ENCODE measurements at places on chromosomes 16 and 17.

DNA sequence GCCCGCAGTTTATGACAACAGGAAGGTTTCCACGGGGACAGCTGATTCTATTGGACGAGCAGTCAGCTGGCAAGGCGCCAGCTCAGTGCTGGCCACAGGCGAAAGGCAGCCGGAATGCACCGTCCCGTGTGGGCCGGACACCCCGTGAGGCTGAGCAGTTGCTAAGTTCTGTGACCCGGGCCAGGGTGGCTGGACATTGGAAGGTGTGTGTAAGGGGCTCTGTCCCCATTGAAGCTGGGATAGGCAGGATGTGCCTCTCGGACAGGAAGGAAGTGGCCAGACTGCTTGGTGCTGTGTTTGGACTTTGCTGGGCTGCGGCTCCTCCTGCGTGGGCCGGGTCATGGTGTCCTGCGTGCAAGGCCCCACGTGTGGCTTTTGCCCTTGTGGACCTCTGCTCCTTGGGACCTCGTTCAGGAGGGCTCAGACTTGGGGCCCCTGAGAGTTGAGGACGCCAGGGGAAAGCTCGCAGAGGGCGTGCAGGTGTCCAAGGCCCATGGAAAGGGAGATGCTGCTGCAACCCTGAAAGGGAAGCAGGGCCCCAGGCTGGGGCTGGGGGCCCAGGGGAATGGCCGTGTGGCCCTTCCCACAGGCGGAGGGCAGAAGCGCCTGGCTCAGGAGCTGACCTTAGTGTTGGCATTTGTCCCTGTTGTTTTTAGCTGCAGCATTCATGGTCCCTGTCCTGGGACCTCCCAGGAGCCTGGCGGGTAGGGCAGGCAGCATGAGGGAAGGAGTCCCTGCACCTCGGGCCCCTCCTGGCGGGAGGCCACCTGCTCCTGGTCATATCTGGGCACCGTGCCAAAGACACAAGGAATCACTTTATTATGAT is 10.0 kb downstream of the BAIAP2 start:
- peak; percentile 21 for DNase-seq

DNA sequence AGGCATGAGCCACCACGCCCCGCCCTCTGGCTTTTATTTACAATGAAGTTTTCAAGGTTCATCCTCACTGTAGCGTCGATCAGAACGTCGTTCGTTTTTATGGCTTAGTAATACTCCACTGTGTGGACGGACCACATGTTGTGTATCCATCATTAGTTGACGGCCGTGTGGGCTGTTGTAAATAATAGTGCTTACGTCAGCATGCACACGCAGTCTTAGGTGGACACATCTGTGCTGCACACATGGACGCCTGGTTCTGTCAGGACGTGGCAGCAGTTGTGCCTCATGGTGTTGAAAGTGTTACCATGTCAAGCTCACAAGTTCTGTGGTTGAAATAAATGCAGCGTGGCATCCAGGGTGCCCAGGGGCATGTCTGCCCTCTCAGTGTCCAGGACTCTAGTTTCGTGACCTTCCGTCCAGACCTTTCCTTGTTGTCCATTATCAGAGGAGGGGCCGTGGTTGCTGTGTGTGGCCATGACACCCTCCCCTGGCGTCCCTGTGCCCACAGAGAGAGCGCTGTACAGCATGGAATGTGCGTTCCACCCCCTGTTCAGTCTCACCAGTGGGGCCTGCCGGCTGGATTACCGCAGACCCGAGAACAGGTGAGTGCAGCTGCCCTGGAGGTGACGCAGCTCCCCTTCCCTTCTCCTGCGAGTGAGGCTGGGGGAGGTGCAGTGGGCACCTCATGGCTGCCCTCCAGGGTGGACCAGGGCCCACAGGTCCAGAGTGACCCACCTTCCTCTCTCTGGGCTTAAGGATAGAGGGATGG is 22.3 kb downstream of the TCF25 start:
- DNase-seq = no peak

DNA sequence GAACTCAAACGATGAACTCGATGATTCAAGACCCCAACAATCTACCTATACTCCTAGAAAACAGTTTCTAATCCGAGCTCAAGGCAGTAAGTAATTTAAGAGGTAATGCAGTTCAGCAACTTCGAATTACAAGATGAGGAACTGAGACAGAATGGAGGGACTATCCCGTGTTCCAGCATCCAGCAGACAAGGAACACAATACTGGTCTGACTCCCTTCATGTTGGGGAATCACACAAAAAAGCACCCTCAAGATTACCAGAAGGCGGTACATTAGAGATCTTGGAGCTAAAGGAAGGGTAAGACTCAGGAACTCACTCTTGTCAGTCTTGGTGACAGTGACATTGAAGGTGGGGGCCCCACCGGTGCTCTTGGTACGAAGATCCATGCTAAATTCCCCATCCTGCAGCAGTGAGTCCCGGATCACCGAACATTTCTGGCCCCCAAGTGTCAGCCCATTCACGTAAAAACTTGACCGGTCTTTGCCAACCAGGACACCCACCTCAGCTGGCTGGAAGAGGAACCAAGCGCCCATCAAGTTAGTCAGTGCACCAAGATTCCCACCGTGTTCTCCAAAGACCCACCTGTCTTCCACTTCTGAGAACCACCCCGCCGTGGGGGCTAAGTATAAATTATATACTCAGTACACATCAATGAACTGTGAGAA is 1.9 kb downstream of the PFN1 start:
- no peak for DNase-seq

GRCh38 chr17:72236980-72237633 is 116.3 kb downstream of the SOX9 start:
- peak; percentile 92 for DNase-seq

- DNase-seq = no peak
These were observed 134.5 kb upstream of the IRX5 start for GRCh38 chr16:54796211-54796610.

GRCh38 chr17:67629971-67630320 is 87.8 kb upstream of the NOL11 start:
- DNase-seq = peak; percentile 49

DNA sequence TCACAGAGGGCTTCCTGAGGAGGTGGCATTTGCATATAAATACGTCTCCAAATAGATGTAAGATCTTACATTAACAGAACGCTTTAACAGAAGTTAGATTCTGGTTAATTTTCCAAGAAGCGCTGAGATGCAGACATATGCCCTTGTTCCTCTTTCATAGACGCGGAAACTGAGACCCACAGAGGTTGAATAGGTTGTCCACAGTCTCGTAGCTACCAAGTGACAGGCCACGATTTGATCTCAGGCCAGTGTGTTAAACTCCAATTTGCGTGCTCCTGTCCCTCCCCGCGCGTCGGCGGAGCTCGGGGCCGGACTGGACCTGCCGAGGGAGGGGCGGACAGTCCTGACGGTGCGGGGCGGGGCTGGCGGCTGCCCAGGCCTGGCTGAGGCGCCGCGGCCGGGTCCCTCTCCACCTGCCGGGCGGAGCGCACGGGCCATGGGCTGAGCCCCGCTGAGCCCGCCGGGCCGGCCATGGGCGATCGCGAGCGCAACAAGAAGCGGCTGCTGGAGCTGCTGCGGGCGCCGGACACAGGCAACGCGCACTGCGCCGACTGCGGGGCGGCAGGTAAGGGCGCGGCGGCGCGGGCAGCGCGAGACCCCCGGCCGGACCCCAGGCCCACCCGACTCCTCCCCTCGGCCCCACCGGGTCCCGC is at the start of gene ADAP2:
TSS of gene ADAP2 (plus strand) at position 402 of the 653 bp plus-strand sequence. CDS start at position 472, 70 bp downstream.
- peak; percentile 70 for DNase-seq

DNA sequence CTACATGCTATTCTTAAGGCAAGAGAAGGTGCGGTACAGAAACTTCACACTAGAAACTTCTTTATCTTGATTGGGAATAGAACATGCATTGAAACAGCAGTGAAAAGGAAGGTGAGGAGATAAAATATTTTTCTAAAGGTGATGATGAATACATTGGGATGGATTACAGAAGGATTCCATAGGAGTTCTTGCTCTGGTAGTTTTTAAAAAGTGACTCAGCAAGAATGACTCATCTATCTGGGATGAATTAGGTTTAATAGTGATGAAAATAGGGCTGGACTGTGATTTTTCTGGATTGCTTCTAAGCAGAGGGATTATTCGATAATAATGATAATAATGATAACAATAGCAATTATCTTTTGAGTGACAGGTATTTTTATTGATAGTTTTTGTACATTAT is 65.6 kb upstream of the HS3ST4 start:
- no peak for DNase-seq

DNA sequence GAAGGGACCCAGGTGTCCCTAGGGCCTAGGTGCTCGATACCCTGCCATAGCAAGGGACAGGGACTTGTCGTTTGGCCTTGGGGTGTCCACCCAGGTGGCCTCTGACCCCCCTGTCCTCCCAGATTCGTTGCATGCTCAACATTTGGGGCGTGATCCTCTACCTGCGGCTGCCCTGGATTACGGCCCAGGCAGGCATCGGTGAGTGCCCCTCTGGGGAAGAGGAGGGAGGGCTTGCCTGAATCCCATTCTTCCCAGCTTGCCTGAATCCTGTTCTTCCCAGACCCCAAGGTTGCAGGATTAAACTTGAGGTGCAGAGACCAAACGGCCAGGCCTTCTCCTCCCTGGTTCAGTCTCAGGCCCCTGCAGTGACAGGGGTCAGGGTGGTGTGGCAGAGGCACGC is 3.2 kb downstream of the SLC12A3 start:
- DNase-seq = no peak

DNA sequence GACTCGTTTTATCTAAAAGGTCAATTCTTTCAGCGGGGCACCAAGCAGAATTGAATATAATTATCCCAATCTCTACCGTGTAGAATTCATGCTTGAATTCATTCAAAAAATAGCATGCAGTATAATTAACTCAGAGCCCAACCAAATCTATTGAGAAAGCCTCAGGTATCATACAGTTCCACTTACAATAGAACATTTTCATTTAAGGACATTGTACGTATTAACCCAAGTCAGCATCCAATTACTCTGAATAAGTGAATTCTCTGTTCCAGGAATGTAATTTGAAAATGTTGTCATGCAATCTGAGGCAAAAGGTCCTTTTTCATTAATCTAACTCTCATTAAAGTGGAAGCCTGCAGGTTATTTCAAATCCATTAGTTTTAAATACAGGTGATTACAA is 78.5 kb downstream of the SALL1 start:
- no peak for DNase-seq

DNA sequence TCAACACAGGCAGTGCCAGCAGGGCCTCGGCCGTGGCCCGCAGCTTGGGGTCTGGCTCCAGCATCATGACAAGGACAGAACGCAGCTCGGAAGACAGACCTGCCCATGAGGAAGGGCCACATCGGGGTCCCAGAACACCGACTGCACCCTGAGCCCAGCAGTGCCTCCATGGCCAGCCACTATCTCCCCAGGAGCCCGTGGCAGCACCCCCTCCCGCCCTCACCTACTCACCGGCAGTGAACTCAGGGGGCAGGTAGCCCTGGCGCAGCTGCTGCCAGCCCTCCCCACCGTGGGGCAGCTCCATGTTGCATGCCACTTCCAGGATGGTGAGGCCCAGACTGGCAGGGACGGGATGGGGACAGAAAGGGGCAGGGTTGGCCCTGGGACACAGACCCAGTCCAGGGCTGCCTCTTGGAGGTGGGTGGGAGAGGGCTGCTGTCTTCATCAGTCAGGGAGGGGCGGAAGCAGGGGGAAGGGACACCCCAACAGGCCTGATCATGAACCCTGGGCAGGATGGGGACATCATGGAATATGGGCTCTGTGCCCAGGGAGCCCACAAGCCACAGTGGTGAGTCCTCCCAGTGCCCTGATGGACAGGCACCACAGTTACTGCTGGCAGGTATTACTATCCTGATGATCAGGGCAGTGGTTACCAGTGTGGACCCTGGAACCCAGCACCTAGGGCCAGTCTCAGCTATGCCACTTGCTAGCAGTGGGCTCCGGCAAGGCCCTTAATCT is 5.3 kb downstream of the PAQR4 start:
- no peak for DNase-seq

DNA sequence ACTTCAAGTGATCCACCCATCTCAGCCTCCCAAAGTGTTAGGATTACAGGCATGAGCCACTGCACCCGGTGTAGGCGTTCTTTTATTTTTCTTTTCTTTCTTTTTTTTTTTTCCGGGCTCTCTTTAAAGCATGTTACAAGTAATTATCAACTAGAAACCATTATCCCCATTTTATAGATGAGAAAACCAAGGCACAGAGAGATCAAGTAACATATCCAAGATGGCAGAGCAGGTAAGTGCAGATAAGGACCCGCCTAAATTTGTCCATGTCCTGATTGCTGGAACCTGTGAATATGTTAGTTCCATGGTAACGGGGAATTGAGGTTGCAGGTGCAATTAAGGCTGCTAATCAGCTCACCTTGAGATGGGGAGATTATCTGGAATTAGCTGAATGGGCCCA is 54.4 kb downstream of the MFSD11 start:
- DNase-seq = no peak

DNA sequence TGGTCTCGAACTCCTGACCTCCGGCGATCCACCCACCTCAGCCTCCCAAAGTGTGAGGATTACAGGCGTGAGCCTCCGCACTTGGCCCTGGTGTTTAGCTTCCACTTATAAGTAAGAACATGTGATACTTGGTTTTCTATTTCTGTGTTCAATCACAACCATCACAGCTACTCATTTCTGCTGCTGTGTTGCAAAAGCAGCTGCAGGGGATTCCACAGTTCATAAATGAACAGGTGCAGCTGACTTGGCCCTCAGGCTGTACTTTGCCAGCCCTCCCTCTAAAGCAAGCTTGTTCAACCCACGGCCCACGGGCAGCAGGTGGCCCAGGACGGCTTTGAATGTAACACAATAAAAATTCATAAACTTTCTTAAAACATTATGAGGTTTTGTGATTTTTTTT is 79.2 kb downstream of the SLC39A11 start:
- DNase-seq = no peak

GRCh38 chr17:28956112-28956511 is 4.8 kb upstream of the PHF12 start:
- DNase-seq = no peak

DNA sequence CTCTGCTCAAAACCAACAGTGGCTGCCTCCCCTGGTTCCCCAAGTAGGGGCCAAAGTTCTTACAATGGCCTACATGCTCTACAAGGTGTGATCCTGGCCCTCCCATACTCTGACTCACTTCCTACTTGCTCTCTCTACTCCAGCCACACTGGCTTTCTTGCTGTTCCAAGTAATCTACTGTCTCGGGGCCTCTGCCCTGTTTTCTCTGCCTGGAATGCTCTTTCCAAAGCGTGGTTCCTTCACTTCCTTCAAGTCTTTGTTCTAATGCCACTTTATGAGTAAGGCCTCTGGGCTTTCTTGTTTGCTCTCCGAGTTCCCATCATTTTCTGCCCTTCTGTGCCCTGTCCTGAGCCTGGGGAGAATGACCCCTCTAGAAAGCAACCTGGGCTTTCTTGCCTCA is 4.1 kb upstream of the CDH3 start:
- DNase-seq = no peak

GRCh38 chr16:88050952-88051660 is 99.9 kb downstream of the BANP start:
- DNase-seq = no peak

- no peak for DNase-seq
These were observed 3.3 kb downstream of the IFT20 start for GRCh38 chr17:28331891-28332420.

GRCh38 chr16:82882982-82883835 is 256.4 kb downstream of the CDH13 start:
- peak; percentile 15 for DNase-seq

Data from NCI-H526 (cell line).